Mesothelial cell of epicardium (in vitro differentiated cells): ENCODE measurements at places on chromosomes 16 and 17. TPM values are rescaled to one million over a fixed set of nuclear protein-coding genes. Genes with fewer than 3 reads are reported as not detected.

KRT17 gene
- total RNA-seq: 221 to 238 TPM (median 232 TPM) in 3 replicates

OSBPL7 gene
- total RNA-seq: 21.7 to 25.1 TPM (median 22.0 TPM) in 3 replicates

SLC4A1 gene
- not detected in 3 replicates for total RNA-seq

GHDC gene
- total RNA-seq: 9.2 to 10.7 TPM (median 10.2 TPM) in 3 replicates

BRICD5 gene
- 11.9 to 14.4 TPM (median 13.0 TPM) in 3 replicates for total RNA-seq

ZNF771 gene
- 10.7 to 12.6 TPM (median 11.8 TPM) in 3 replicates for total RNA-seq

ORC6 gene
- 29.7 to 31.0 TPM (median 30.1 TPM) in 3 replicates for total RNA-seq

TMEM88 gene
- total RNA-seq: 12.3 to 15.4 TPM (median 15.2 TPM) in 3 replicates

ACSM2A gene
- total RNA-seq: not detected in 3 replicates

RNU2-1 gene
- 5,898 to 7,362 TPM (median 7,002 TPM) in 3 replicates for total RNA-seq

GRCh38 chr16:566475-567372 is at the start of gene NHLRC4:
Gene NHLRC4 (plus strand): TSS chr16:567005. CDS start chr16:568048, 1,043 bp downstream.
- no peak for DNase-seq

DNA sequence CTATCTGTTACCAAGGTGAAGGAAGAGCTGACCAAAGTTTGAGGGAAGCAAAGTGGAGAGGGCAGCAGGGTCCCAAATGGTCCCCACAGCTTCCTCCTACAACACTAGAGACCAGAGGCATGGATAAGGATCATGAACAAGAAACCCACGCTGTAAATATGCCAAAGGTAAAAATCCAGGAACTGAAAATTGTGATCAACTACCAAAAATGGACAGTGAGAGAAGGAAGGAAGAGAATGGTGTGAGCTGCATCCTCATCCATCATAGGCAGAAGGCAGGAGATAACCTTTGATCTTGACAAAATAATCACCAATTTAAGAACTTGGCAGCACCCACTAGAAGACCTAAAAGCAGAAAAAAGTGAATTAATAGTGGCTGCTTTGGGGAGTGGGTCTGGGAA is 66.2 kb downstream of the CYTH1 start:
- DNase-seq: no peak

DNA sequence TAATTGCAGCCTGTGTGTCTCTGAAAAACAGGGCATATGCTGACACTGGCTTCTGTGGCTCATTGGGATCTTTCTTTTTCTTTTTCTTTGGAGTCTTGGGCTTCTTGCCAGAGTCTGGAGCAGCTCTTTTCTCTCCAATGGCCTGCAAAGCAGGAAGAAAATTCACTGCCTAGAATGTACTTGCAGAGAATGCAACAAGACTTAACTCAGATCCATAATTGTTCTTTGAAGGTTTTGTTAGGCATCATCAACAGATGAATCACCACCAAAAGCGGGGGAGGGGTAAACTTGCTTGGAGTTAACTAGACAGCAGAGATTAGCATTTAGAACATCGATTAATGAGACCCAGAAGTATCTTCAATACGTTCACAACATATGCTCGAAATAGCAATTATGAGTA is 100.9 kb downstream of the TOX3 start:
- no peak for DNase-seq

DNA sequence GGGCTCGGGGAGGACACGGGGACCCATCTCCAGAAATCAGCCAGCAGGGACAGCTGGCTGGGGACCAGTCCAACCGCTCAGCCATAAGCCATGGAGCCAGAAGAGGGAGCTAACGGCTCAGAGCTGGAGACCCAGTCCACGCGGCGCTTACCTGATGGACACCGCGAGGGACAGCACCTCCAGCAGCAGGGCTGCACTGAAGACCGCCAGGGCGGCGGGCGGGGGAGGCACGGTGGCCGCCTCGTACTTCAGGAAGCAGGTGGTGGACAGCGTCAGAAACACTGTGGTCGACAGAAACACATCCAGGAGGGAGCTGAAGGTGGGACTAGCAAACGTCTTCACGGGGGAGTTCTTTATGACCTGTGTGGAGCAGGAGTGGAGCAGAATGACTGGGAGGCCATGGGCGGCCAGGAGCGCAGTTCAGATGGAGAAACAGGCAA is 102.6 kb upstream of the CREBBP start:
- DNase-seq: peak; percentile 68

- no peak for DNase-seq
Measured at GRCh38 chr17:5821803-5822202, 237.5 kb upstream of the NLRP1 start.

- DNase-seq: no peak
Measured at GRCh38 chr16:11012841-11013240, 68.5 kb downstream of the CLEC16A start.

DNA sequence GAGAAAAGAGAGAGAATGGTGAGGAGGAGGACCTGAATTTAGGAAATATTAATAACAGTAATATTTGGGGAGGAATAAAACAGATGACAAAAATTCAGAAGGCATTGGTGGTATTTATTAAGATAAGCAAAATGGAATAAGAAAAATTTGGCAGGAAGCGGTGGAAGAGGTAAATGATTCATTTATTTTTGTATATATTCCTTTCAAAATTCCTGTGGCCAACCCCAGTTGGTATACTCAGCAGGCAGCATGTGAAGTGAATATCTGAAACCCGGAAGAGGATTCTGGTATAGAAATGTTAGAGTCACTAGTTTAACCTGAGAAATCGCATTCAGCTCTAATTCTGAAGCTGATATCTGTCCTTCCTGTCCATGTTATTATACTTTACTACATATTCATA is 792.0 kb downstream of the KCNJ2 start:
- no peak for DNase-seq

DNA sequence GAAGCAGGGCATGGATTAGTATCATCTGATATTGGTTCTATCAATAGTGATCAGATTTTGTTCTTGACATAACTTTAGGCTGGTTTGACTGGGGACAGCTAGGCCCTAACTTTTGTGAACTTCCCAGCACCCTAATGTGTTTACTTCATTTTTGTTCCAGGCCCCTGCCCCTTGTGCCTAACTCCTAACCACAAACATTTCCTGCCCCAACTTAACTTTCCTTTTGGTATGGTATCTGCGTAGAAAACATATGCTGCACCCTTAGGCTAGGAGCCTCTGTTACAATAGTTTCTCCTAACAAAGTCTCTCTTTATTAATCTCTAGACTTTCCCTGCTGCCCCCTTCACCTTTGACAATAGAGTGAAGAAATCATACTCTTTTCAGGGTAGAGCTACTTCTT is 2.5 kb downstream of the ADPRM start:
- no peak for DNase-seq

DNA sequence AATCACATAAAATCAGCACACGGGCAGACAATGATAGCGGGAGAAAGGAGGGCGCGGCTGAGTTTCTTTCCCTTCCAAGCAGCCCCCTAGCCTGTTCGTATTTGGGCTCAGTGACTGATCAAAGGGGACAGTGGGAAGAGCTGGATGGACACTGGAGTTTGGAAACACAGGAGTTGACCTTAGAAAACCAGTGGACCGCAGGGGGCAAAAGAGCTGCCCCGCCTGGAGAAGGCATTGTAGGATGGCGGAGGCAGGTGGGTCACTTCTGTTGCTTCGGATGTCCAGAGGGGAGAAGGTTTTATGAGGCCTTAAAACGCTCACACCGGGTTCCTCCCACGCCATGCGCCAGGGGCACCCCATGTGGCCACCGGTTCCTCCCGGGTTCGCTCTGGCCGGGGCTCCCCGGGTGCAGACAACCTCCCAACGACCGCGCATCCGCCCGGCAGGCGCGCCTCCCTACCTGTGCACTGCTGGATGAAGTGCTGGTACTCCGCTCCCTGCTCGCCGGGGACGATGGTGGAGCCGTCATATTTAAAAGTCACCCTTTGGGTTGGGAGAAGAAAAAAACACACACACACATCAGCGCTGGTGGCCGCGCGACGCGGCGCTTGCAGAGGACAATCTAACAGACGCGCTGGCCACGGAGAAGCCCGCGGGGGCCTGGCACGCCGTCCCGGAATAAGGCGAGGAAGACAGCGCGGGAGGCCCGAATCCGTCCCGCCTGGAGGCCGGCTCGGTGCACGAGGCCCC is 662 bp downstream of the COTL1 start:
- no peak for DNase-seq

GRCh38 chr17:16158714-16159113 is 56.6 kb downstream of the NCOR1 start:
- DNase-seq: no peak

- DNase-seq: no peak
Measured at GRCh38 chr17:39541652-39542051, 66.1 kb downstream of the NEUROD2 start.

DNA sequence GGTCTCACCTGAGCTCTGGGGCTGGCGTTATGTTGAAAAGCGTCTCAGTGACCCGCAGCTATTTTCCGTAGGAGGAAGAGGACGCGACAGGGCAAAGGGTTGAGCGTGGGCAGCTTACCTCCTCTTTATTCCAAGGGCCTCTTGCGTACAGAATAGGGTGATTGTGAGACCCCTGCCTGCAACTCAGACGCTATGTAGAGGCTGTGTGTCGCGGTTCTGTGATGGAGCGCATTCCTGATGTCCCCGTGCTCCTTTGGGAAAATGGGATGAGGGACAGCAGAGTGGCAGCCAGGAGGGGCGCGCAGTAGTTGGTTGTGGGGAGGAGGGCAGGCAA is 531 bp upstream of the CDH8 start:
- DNase-seq: no peak

DNA sequence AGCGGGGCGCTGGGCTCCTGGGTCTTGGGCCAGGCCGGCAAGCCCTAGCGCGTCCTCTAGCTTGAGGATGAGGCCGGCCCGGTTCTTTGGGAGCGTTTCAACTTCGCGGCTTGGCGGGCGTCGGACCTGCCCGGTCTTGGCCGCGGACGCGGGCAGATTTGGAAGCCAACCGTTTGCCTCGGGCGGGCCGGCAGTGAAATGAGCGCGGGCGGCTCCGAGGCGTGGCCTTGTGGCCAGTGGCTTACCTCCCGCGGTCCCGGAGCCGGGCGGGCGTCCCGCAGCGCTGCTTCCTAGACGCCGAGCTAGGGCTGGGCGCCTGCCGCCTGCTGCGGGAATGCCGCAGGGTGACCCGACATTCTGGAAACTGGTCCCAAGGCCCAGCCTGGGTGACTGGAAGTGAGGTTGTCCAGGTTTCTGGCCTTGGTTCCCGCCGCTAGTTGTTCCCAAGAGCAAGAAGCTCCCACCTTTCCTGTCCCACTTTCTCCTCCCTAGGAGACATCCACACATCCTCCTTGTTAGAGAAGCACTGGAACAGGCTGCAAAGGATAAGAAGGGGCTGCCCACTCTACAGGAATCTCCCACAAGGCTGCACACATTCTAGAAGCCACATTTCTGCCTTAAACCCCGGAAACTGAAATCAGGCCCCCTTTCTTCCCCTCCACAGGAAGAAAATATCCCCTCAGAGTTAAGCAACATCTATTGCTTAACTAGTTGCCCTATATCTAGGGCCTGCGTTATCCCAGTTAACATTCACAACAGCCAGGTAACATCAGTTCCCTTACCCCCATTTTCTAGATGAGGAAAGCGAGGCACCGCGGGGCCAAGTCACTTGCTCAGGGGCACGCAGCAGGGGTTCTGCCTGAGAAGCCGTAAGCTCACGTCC is 4.5 kb upstream of the CBX8 start:
- DNase-seq: peak; percentile 50

DNA sequence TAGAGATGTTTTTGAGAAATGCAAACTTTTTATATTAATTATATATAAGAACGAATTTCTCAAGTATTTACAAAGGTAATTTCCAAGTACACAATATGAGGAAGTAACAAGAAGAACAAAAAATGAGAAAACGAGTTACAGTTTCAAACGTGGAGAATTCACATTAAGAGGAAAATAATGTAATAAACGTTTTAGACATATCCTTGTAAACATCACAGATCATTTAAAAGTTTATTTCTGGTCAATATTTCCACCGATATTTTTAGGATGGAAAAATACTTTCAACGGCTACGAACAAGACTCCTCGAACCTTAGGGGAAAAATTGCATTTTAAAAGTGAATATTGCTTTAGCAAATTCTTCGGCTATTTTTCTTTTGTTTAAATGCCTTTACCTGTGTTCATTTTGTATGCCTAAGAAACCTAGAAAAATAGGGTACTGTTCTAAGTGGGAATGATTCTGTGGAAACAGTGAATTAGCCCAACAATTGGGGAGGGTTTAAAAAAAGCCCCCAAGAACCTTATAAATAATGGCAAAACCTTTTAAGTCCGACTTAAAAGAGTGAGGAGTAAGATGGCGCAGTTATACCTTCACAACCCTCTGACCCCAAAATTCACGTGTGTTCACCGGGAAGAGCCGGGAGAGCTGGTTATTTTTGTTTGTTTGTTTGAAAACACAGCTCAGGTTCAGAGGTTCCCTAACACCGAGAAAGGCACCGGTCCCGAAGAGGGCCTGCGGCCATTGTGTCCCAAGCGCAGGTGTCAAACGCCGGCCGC is 3.3 kb downstream of the HNF1B start:
- DNase-seq: no peak

DNA sequence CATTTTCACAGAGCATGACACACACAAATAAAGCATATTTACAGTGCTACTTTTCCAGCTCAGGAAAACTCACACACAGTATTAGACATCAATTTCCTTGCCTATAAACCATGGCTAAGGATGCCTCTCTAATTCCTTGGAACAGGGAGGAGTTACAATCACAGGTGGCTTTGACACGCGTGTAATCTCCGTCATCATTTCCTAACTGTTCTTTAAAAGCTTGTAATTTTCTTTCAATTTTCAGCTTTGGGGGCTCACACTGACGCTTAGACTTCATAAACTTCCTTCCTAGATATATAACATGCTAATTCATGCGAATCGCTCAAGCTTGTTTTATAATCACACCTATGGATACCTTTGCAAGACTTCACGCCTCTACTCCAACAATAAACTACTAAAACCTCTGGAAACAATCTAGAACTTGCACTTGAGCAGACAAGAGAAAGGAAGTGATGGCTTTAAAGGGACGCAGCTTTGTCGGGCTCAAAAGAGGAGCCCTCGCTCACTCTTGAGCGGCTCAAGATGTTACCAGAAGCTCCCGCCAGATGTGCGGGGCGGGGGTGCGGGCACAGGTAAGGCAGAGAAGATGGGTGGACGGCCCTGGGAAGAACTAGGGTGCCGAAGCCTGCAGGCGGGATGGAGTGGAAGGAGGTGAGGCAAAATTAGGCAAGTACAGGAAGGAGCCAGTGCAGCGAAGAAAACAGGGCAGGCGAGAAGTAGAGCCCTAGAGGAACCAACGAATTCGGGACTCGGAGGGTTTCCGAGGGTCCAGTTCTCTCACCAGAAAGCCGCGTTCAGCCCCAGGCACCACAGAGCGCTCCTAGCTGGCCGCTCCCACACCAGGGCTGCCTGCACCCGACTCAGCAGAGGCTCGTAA is 631 bp downstream of the RETREG3 start:
- no peak for DNase-seq

GRCh38 chr16:78485188-78485916 is 385.9 kb downstream of the WWOX start:
- no peak for DNase-seq

- DNase-seq: no peak
Measured at GRCh38 chr16:56311208-56312027, 113.9 kb downstream of the AMFR start.

- no peak for DNase-seq
Measured at GRCh38 chr17:68562736-68563135, 38.4 kb downstream of the FAM20A start.

GRCh38 chr16:85603203-85603755 is 9.8 kb upstream of the GSE1 start:
- DNase-seq: no peak

GRCh38 chr17:7423679-7424078 is 1.7 kb upstream of the SPEM2 start:
- no peak for DNase-seq
